Activated CD4-positive, CD25-positive, alpha-beta regulatory T cell treated with anti-CD3 and anti-CD28 coated beads, Interleukin-2, amount 50 U/mL, for 72 hours (primary cell): ENCODE measurements at places on chromosomes 1 and 21.

- DNase-seq: no peak
Measured at GRCh38 chr1:206739411-206740076, 31.0 kb upstream of the IL19 start.

- no peak for DNase-seq
Measured at GRCh38 chr1:209885403-209886218, 52.4 kb upstream of the SYT14 start.

- DNase-seq: no peak
Measured at GRCh38 chr1:174007851-174008250, 14.3 kb downstream of the RC3H1 start.

GRCh38 chr1:240414237-240414636, 197.7 kb downstream of the GREM2 start:
- DNase-seq: no peak

- no peak for DNase-seq
Measured at GRCh38 chr1:84090447-84091245, 53.4 kb upstream of the PRKACB start.

- DNase-seq: no peak
Measured at GRCh38 chr1:7087888-7088287, 302.6 kb downstream of the CAMTA1 start.

DNA sequence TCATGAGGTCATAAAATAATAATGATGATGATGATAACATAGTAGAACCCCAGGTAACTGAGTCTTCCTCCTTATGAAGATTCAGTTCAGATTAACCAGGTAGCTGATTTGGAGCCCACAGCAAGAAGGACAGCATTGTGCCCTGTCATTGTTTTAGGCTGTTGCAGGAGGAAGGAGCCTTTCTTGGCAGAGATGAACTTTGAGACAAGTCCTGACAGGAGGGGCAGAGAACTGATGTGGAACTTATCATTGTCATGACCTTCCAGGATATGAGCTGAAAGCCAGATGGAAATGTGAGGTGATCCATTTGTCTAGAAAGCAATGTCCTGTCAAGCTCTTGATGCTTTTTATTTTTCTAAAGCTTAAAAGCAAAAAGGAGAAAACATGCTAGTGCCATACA, 132.6 kb upstream of the COA6 start:
- DNase-seq: no peak

DNA sequence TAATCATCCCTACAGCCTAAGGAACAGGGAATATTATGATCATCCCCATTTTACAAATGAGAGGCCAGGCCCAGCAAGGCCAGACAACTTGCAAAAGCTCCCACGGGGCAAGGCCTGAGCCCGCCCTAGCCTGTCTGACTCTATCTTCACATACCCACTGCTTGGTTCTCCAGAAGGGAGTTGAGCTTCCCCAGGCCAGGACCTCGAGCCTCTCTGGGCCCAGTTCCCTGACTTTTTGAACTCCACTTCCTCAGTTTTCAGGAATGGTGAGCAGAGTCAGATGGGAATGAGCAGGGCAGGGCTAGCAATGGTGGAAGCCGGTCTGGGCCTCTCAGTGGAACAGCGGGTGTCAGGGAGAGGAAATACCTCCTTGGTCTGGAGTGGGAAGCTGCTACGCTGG, 39.3 kb downstream of the CACNA1S start:
- DNase-seq: no peak

DNA sequence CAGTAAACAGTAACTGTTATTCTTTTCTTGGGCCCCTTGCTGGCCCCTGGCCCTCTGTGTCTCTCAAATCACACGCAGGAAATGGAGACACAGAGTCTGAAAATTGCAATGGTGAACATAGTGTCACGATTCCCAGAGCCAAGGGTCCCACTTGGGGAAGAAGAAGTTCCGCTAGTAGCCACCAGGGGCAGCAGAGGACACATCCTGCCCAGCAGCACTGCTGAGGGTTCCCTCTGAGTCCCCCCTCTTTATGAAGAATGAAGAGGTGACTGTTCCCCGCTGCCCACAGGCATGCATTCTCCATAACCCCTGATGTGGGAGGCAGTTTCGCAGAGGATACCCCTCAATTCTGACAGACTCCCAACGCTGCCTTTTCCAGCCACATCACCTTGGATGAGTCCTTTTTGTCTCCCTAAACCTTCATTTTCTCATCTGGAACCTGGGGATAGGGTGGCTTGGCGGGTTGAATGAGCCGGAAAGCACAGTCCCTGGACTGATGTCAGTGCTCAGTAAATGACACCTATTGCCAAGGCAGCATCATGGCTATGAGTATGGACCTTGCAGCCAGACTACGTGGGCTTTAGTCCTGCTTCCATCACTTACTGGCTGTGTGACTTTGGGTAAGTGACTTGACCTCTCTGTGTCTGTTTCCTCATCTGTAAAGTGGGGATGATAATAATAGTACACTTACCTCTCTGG, 238.0 kb upstream of the TMEM51 start:
- DNase-seq: peak; percentile 44

- DNase-seq: no peak
Measured at GRCh38 chr1:167202049-167202448, 18.6 kb upstream of the POU2F1 start.

DNA sequence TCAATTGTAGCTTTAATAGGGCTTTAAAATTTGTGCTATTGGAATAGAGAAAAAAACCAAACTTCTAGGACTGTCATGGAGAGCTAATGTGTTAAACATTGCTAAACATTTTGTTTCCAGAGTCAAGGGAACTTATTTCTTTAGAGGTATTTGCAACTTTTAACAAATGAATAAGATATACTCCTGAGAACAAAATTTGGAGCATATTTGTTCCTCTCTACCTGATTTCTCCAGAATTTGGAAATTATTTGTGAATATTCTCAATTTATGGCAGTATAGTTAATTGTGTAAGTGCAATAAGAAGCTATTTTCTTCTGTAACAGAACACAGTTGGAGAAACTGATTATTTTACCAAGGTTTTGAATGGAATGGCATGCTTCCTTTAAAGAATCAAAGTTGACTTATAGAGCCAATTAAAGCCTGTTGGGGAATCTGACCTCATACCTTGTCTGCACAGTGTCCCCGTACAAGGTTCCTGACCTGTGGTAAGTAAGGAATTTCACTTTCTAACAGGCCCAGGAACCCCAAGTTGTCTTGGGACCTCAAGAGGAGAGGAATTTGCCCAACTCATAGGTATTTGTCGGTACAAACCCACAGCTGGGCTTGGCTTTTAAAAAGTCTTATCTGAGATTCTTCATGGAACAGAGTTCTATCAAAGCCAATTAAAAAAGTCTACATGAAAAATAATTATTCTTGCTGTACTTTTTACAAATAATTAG, 72.6 kb upstream of the CSF1 start:
- DNase-seq: no peak

DNA sequence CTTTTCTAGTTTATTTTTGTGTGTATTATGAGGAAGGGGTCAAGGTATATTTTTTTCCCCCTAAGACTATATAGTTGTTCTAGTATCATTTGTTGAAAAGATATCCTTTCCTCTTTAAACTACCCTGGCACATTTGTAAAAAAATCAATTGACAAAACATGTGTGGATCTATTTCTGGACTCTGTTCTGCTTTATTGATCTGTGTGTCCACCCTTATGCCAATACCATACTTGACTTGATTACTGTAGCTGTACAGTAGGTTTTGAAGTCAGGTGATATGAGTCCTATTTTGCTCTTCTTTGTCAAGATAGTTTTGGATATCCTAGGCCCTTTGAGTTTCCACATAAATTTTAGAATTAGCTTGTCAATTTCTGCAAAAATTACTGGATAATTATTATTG, 21.2 kb upstream of the SOX13 start:
- DNase-seq: no peak

- DNase-seq: no peak
Measured at GRCh38 chr1:208934933-208935332, 648.6 kb upstream of the CAMK1G start.
